ENCODE measurements at places on chromosomes 16 and 17.

DNA sequence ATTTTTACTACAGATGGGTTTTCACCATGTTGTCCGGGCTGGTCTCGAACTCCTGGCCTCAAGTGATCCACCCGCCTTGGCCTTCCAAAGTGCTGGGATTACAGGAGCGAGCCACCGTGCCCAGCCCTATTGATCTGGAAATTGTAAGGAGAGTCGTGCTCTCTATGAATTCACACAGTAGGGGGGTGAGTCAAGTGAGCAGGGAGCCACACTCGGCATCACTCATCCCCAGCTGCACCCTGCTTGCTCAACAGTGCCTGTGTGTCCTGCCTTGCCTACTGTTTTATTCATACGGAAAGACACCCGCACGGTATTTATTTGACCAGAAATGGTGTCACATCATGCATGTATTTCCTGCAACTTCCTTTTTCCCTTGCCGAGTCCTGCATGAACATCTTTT, 157.2 kb upstream of the FOXF1 start:
- DNase-seq = no peak

- DNase-seq = no peak
Observed at GRCh38 chr17:21288571-21289017, 4.1 kb downstream of the MAP2K3 start.

DNA sequence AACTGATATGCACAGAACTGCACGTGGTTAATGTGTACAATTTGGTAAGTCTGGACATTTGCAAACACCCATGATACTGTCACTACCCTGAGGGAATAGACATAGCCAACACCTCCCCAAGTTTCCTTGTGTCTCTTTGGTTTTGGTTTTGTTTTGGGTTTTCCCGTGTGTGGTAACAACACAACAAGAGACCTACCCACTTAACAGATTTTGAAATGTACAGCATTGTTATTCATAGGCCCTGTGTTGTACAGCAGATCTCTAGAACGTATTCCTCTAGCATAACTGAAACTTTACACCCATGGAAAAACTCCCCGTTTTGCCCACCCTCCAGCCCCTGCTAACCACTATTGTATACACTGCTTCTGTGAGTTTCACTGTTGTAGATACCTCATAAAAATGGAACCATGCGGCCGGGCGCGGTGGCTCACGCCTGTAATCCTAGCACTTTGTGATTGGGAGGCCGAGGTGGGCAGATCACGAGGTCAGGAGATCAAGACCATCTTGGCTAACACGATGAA, 76.3 kb upstream of the TBC1D3K start:
- DNase-seq = no peak

DNA sequence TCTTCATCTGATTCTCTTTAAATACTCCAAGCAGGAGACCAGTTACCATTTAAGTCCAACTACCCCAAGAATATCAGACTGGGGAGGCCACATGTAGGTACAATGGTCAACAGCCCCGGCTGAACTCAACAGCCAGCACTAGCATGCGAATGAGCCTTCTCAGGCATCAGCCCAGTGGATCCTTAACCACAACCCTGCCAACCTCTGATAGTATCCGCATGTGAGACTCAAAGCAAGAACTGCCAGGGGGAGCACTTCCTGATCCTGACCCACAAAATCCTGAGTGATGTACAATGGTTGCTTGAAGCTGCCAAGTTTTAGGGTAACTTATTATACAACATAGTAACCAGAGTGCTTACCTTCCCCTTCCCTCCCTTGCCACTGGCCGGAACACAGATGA, 4.0 kb downstream of the PYY start:
- DNase-seq = no peak

- peak; percentile 88 for DNase-seq
Observed at GRCh38 chr16:88886845-88887521, 20.5 kb upstream of the PABPN1L start.

DNA sequence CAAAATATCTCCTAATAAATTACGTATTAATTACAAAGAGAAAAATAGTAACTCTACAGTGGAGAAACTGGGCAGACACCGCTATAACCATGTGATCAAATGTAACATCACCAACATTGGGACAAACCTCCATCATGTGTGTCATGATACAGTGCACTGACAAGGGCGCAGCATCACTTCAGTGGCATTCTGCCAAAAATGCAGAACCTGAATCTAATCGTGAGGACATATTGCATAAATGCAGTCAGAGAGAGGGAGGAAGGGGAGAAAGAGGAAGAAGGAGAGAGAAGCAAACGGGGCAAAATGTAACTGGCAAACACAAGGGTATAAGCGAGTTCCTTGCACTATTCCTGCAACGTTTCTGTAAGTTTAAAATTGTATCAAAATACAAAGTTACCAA, 74.2 kb upstream of the MARCHF10 start:
- no peak for DNase-seq

- DNase-seq = no peak
Observed at GRCh38 chr17:36857698-36858097, 79.6 kb upstream of the LHX1 start.

DNA sequence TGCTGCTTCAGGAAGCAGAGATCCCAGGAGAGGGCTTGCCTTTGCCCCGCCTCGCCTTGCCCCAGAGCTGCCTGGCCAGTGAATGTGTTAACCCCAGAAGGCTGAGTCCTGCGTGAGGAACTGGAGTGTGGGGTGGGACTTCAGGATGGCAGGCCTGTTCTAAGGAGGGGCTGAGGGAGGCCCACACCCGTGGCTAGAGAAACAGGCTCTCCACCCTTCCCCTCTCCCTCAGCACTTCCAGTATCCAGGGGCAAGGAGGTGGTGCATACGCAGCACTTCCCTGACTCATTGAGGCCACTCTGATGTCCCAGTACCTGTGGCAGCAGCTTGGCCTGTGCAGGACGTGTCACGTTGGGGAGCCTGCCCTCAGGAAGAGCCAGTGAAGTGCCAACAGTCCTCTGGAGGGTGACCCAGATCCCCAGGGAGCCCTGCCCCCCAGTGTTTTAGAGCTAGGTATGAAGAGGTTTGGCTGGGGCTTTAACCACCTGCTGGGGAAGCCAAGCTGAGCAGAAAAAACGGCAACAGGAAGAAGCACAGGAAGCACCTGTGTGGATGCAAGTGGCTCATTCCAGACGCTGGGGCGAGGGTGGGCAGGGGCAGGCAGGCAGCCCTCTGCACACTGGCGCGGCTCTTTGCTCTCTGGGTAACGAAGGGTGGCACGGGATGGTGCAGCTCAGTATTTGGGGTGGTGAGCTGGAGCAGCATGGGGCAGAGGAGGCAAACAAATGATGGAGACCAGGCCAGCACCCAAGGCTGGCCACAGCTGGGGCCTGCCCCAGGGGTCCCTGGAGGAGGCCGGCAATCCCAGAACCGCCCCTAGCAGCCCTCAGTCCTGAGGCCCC, 14.7 kb upstream of the CTCF start:
- no peak for DNase-seq

GRCh38 chr16:81571592-81572385, 127.2 kb downstream of the CMIP start:
- no peak for DNase-seq

GRCh38 chr17:61645920-61646319, 54.9 kb upstream of the NACA2 start:
- no peak for DNase-seq

DNA sequence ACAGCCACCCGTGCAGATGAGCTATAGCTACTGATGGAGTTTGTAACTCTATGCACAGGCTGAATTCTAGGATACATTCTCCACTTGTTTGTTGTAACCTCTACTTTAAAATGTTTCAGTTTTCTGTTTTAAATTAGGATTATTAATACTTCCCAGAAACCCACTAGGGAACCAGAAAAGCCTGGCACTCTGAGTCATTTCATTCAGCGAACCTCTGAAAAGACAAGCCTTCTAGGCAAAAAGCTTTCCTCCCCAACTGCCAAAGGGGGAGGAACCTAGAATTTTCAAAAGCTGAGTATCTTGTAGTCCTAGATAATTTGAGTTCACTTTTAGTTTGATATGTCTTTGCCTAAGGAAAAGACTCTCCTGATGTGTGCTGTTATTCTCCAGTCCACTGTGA, 43.2 kb downstream of the GOSR1 start:
- no peak for DNase-seq

DNA sequence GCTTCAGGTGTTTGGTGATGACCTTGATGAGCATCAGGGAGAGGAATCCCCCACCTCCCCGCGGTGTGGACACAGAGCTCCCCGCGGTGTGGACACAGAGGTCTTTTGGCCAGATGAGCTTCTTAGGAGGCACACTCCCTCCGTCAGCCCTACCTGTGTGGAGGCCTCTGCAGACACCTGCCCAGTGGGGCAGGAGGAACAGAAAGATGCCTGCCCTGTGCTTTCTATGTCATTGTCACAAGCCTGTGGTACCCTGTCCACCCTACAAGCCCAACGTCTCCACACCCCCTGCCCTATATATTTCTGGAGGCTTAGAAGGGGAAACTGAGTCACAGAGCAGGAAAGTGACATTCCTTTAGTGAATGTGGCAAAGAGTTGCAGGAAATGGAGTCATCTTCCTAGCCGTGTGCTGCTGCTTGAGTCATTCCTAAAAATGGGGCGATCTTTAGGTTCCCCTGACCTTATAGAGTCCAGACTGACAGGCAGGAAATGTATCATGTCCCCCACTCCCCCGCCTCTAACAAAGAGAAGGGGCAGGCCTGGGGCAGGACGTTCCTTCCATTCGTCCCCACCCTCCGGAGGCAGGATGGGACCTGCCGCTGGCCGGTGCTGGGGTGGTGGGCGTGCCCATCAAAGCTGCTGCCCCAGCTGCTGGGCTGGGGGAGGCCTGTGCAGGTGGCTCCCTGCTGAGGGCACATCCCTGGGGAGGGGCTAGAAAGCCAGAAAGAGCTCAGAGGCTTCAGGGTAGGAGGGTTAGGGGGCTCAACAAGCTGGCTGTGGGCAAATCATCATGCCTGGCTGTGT, 1.0 kb upstream of the C16orf74 start:
- DNase-seq = no peak

All from left hindlimb (tissue), 1 donor.